Activated T-helper 17 cell treated with anti-CD3 and anti-CD28 coated beads, Interleukin-2, amount 50 U/mL, for 72 hours (primary cell): ENCODE measurements at places on chromosomes 5 and 9.

GRCh38 chr9:93427655-93428379 lies 23.7 kb upstream of the FAM120A start:
- no peak for ATAC-seq

- no peak for ATAC-seq
Measured at GRCh38 chr9:93129286-93129685, 4.8 kb downstream of the NINJ1 start.

- no peak for ATAC-seq
Measured at GRCh38 chr9:71518045-71518827, 250.1 kb downstream of the CEMIP2 start.

DNA sequence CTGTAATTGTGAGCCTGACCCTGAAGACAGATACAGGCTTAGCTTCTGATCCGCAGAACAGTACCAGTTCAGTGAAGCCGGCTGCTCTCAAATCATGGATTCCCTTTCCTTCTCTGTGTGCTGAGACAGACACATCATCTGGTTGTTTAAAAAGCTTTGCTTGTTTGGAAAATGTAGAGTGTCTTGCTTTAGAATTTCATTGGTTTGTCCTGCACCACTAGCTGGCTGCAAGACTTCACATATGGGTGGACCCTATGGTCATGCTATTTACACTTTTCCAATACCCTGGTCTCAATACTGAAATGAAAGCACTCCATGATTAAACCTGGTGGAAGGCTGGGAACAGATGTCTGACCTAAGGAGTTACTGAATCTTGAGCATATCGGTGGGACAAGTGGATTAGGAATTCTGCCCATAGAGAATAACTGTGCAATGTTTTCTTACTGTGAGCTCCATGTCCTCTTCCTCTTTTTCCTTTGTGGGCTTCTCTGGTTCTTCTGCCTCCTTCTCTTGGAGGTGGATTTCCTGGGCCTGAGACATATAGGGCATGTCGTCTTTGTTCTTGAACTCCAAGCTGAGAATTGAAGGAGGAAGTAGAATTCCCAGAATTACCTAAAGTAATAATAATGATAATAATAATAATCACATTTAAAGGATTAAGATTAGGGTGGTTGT lies 201.1 kb upstream of the KLF9 start:
- no peak for ATAC-seq

DNA sequence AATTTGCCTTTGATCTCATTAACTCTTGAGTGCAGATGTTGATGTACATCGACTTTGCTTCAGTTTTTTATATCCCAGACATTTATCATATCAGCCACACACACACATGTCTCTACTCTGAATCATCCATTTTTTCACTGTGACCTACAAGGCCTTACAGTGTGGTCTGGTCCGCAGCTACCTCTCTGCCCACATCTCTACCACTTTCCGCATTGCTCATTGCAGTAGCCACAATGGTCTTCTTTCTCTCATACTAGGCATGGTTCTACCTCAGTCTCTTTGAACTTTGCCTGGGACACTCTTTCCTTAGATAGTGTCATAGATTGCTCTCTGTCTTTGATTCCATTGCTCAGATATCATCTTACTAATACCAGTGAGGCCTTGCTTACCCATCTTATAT lies 87.9 kb upstream of the FSD1L start:
- peak; percentile 96 for ATAC-seq
